ENCODE measurements at places on chromosomes 2 and 18. TPM values are rescaled to one million over a fixed set of nuclear protein-coding genes. Genes with fewer than 3 reads are reported as not detected.

DNA sequence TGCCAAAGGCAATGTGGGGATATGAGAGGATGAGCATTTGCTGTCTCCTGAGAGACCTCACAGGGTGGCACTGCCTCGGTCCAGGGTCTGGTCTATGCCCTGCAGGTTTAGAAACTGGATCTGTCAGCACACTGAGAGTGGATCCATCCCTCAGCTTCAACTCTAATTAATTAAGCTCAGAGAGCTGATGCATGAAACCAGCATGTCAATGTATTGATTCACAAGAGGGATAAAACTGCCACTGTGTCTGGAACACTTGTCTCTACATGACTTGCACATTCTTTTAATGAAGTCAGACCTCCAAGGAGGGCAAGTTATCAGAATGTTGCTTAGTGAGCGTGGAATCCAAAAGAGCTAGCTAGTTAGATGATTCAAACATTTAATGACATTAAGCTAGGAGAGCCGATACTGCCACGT, 22.5 kb upstream of the POLE4 start:
- DNase-seq = no peak

DNA sequence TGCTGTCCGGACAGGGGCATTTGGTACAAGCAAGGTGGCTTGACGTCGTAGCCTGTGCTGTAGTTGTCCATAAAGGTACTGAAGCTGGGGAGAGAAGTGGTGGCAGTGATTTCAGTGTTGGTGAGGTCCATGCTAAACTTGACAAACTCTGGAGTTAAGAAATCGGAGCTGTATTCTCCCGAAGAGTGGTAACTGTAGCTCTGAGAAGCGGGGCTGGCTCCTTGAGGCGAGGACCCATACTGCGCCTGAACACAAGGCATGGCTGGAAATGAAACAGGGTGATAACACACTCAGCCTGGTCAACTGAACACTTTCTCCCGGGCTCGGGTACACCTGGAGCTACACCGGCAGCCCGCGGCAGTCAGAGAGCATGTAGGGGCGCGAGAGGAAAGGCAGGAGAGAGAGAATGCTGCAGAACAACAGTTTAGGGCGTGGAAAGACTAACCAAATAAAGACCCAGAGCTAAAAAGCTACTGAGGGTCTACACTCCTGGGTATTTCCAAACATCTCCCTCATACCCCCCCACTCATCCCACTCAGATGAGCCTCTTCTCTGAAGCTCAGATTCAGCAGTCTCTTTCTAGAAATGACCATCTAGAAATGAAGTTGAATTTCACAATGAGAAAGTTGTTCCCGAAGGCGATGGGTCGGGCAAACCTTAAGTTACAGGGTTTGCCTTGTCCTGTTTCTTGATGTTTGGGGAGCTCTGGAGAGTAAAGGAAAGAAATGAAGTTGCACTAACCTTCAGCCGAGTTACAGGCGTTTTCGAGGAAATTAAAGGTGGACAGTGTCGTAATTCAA, 2.4 kb downstream of the NR4A2 start:
- no peak for DNase-seq

DNA sequence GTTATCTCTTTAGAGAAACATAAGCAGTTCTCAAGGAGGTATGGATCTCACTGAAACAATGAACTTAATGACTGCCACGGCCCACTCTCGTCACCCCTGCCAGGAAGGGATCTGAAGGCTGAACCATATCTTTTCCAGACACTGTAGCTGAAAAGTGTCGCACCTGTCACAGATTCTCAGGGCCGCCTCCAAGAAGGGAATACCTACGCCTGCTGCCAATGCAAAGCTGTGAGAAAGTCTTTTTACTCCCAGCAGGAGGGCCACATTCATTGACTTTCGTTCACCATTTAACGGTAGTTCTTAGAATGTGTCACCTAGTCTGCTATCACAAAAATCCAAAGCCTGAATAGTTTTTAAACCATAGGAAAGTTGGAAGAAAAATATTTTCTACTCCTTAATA, 66.7 kb upstream of the SH3BP4 start:
- DNase-seq = no peak

GRCh38 chr2:237253046-237253702, 160.8 kb downstream of the COL6A3 start:
- DNase-seq = no peak

GRCh38 chr2:223882715-223883114, 45.3 kb upstream of the AP1S3 start:
- DNase-seq = no peak

GRCh38 chr2:234388591-234388990, 108.3 kb downstream of the ARL4C start:
- no peak for DNase-seq

DNA sequence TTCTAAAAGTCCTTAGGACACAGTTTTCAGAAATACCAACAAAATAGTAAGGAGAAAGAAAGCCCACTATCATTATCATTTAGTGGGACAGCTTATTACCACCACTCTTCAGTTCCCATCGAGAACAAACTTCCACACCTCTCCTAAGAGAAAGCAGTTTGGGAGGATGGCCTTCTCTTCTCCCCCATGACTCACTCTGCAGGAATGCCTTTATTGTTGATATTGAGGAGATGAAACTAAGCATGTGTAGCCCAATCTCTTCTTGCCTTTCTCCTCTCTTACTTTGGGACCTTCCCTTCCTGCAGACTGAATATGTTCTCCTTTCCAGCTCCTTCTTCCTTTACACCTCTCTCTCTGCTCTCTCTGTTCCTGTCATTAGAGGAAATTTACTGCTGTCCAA, 30.0 kb upstream of the ERMN start:
- no peak for DNase-seq

DNA sequence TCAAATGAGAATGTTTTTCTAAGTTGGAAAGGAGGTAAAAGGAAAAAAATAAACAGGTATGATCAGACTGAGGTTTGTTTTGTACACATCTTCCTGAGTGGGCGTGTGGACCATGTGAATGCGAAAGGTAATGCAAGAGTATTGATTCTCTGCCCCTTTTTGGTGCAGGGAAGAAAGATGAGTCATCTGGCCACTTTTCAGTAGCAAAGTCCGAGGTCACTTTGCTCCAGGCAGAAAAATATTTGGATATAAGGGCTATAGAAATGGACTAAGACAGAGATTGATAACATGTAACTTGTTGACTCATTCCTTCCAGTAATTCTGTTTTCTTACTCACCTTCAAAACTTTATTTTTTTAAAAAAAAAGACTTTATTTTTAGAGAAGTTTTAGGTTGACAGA, 130.5 kb downstream of the DSEL start:
- DNase-seq = no peak

- DNase-seq = no peak
These were observed 34.1 kb downstream of the RASGRP3 start for GRCh38 chr2:33510586-33510968.

DNA sequence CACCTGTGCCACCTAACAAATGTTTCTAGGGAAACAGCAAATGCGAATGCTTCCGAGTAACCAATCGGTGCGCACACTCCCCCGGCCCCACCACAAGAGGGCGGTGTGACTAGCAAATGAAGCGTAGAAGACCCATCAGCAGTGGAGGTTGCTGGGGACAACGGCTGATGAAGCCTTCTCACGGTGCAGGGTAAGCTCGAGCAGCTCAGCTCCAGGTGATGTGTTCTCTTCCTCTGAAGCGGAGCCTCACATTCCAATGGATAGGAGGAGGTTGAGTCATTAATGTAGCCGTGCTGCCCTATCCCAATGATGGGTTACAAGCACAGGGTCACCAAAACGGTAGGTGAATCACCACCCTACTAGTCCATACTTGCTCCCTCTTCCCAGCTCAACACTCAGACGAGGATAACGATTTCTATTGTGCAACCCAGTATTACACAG, 127.6 kb upstream of the TWIST2 start:
- DNase-seq = peak; percentile 18

GRCh38 chr18:54217624-54218023, 6.8 kb downstream of the MBD2 start:
- DNase-seq = no peak

- DNase-seq = peak; percentile 43
These were observed 165.5 kb downstream of the TTC32 start for GRCh38 chr2:19736191-19736831.

- DNase-seq = no peak
These were observed 117.4 kb downstream of the LRATD1 start for GRCh38 chr2:14749884-14750283.

DNA sequence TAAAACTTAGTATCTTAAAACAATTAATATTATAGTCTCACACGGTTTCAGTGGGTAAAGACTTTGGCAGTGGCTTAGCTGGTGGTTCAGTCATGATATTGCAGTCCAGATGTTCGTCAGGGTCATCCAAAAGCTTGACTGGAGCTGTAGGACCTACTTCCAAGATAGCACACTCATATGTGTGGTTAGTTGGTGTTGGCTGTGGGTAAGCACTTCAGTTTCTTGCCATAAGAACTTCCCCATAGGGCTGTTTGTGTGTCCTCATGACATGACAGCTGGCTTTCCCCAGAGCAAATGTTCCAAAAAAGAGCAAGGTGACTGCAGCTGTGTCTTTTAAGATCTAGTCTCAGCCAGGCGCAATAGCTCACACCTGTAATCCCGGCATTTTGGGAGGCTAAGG, 48.5 kb upstream of the EPC2 start:
- no peak for DNase-seq

DNA sequence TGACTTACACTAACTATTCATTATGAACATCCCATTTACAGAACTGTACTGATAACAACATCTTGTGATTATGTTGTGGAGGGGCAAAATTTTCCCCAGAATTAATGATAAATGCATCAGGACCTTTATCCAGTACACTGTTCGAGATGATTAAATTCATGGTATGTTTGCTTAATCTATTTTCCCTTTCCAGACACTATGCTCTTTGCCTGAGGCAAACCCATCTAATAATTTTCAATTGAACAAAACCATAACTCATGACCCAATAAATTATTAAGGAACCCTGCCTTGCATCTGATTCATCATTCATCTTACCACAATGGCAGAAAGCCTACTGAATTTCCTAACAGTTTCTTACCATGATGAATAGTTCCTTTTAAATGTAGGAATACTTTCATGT, 385.0 kb downstream of the DSEL start:
- DNase-seq = no peak

GRCh38 chr2:10935366-10935918, 23.7 kb downstream of the KCNF1 start:
- DNase-seq = no peak

- DNase-seq = no peak
These were observed 7.7 kb upstream of the ICOS start for GRCh38 chr2:203928849-203929248.

GRCh38 chr2:42800981-42801380, 8.6 kb upstream of the HAAO start:
- no peak for DNase-seq

- DNase-seq = no peak
These were observed 3.6 kb downstream of the CNRIP1 start for GRCh38 chr2:68316111-68316510.

DNA sequence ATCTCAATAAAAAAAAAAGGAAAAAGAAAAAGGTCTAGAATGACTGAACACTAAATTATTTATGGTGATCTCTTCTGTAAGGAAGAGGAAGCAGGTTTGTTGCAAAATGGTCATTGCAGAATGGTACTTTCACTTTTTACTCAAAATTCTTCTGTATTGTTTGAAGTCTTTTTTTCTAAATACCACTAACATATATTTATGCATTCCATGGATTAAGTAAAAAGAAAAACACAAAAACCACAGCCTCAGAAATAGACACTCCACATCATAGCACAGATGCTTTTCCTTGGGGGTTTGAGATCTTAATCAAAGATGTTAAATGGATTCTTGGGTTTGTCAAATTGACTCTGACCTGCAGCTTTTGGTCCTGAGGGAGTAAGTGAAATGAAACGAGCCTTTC, 47.4 kb downstream of the RHOB start:
- no peak for DNase-seq

GRCh38 chr2:201194097-201194496, 11.2 kb downstream of the CASP10 start:
- no peak for DNase-seq

DNA sequence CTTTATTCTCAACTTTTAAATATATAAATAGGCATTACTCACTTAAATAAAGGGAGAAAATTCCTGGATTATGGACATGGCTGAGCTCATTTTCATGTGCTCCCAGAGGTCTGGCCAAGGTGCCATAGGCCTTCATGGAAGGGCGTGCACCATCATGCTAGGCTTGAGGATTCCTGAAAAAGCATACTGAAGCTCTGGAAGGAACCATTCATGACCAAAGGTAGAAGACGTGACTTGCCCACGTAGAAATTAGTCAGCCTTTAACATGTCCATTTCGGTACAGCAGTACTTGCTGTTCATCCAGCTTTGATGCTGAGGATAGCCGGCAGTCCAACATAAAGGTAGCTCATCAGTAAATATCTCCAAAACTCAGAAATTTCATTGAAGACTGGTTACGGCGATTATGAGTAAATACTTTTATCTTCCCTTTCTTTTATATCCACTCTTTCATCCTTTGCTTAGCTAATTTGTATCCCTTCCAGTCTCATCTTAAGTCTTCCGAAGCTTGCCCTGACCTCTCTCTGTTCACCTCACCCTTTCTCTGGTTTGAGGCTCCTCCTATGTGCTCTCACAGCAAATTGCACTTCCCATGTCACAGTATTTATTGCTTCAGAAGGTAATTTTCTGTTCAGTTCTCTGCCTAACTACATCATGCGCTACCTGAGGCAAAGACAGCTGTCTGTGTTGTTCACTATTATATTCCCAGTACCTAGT, 32.3 kb upstream of the ASNSD1 start:
- no peak for DNase-seq

DNA sequence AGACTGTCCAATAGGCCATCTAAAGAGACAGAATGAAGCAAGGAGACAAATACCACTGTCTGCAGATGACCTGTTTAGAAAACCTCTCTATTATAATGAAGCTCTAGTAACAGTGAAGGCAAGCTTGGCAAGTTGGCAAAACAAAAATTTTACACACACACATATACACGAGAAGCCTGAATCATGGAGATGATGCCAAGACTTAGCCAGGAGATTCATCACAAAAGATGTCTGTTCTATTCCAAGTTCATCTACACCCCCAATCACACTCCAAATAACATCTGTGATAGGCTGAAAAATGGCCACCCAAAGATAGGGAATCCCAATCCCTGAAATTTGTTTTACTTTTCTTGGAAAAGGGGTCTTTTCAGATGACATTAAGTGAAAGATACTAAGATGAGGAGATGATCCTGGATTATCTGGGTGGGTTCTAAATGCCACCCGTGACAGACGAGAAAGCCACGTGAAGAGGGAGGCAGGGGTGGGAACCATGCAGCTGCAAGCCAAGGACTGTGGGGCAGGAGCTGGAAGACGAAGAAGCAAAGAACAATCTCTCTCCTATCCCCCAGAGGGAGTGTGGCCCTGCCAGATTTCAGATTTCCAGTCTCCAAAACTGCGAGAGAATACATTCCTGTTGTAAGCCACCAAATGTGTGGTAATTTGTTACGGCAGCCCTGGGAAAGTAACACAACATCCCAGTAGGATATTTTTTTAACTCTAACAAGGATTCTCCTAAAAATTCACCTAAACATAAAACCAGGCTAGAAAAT, 20.0 kb downstream of the HDLBP start:
- no peak for DNase-seq

GRCh38 chr2:69309351-69310110, 77.5 kb downstream of the GFPT1 start:
- peak; percentile 79 for DNase-seq

EVX2 gene
- total RNA-seq = not detected

SKOR2 gene
- not detected for total RNA-seq

DIPK1C gene
- total RNA-seq = 0.09 TPM

TNS1 gene
- 471 TPM for total RNA-seq

RGPD8 gene
- 13.8 TPM for total RNA-seq

PROKR1 gene
- total RNA-seq = not detected

TACR1 gene
- 5.1 TPM for total RNA-seq

NEU2 gene
- total RNA-seq = not detected

ZNF396 gene
- total RNA-seq = 6.5 TPM

GMCL1 gene
- 14.0 TPM for total RNA-seq
